Activated T-cell treated with anti-CD3 and anti-CD28 coated beads for 4 hours (primary cell): ENCODE measurements at places on chromosomes 4 and X.

GRCh38 chr4:177511611-177512010 is 69.4 kb upstream of the AGA start:
- DNase-seq: no peak

GRCh38 chr4:41963105-41963504 is 18.5 kb upstream of the DCAF4L1 start:
- no peak for DNase-seq

DNA sequence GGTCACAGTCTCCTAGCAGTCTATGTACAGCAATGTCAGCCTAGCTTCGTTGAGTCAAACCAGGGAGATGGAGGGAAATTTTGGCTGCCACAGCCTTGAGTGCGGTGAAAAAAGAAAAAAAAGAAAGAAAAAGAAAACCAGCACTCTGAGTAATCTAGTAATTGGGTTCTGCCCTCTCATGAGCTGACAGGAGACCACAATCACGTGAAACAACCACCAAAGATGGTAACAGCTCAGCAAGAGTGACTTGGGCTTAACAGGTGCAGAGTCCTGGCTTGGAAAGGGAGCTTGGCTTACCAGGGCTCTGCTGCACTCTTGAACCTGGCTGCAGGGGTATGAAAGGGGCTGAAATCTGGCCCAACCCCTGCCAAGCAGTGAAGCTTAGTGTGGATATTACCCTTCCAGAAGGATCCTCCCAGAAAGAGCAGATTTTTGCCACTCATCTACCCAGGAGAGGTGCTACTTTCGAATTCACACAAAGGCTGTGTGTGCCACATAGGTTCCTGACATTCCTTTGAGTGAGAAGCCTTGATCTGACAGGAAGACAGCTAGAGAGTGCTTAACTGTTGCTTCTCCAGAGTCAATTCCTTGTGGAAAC is 350.3 kb downstream of the PTTG2 start:
- DNase-seq: peak; percentile 44

DNA sequence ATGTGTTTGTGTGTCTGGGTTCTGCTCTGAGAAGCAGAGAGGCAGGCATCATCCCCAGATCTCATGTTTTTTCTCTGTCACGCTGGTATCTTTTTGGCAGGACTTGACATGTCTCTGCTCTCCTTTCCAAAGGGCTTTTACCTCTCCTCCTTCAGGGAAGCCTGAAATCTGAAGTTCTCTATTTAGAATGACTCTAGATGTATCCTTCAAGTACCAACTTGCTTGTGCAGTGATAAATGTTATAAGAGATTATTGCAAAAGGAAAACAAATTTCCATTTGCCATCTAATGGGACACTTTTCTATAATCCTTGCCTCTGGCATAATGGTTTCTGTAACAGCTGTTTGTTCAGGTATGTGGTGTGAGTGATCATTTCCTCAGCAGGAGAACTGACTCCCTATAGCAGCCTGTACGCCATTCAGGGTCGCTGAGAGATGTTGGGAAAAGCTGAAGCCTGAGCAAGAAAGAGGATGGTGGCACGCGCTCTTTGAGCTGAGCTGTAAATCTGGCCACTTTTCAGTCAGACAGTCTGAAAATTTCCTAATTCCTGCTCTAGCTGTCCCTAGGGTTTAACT is 72.5 kb downstream of the CNGA2 start:
- DNase-seq: no peak

DNA sequence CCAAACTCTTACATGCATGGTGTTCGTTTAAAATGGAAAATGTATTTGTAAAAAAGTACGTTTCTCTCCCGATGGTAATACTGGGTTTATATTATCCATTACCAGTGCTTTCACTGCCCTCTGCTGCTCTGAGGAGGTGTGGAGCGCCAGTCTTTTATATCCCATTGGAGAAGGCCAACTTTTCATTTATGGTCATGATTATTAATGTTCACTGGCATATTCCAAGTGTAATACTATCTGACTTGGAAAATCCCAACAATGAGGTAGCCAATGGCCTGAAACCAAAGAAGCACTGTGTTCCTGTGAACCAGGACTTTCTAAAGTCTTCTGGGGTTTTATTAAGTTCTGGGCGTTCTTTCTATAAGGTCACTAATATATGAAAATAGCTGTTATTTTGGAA is 80.7 kb downstream of the SYNPO2 start:
- DNase-seq: no peak

GRCh38 chr4:123649645-123650391 is 253.2 kb downstream of the SPRY1 start:
- DNase-seq: no peak
